ENCODE measurements at places on chromosomes 2 and 18. TPM values are rescaled to one million over a fixed set of nuclear protein-coding genes. Genes with fewer than 3 reads are reported as not detected.

GRCh38 chr18:58387716-58388115, 241.2 kb downstream of the ALPK2 start:
- DNase-seq = no peak

GRCh38 chr2:190336420-190336819, 7.0 kb upstream of the INPP1 start:
- DNase-seq = no peak

GRCh38 chr18:32378705-32379104, 92.0 kb downstream of the GAREM1 start:
- no peak for DNase-seq

GRCh38 chr18:38244480-38244879, 678.9 kb upstream of the CELF4 start:
- no peak for DNase-seq

GRCh38 chr2:191152482-191153240, 1.9 kb upstream of the STAT4 start:
- peak; percentile 17 for DNase-seq

GRCh38 chr2:241095594-241096290, 6.3 kb downstream of the MTERF4 start:
- no peak for DNase-seq

MTERF4 gene
- total RNA-seq = 30.8 TPM

- no peak for DNase-seq
These were observed 82.5 kb downstream of the ATL2 start for GRCh38 chr2:38294597-38294996.

KIAA2012 gene
- total RNA-seq = 0.17 TPM

DNA sequence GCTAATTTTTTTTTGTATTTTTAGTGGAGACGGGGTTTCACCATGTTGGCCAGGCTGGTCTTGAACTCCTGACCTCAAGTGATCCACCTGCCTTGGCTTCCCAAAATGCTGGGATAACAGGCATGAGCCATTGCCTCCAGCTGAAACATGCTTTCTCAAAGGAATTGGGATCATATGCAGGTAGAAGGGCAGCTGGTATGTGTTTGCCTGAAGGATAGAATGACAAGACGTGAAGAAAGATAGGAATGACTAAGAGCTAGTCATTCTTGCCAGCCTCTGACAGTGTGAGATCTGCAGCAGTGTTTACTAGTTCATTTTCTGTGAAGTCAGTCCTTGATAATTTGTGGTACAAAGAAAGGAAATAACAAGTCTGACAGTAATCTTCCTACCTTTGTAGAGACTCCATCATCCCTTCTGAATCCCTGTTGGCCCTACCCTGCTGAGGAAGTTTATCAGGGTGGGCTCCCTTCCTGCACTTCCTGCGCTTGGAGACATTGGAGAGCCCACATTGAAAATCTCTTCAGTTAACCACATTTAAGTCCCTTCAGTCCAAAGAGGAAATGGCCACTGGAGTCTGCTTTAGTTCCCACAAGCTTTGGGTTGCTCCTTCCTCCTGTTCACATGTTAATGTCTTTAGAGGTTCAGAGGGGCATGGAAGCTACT, 14.7 kb downstream of the CFLAR start:
- DNase-seq = no peak

GRCh38 chr18:36745219-36745975, 83.4 kb downstream of the TPGS2 start:
- DNase-seq = no peak

DNA sequence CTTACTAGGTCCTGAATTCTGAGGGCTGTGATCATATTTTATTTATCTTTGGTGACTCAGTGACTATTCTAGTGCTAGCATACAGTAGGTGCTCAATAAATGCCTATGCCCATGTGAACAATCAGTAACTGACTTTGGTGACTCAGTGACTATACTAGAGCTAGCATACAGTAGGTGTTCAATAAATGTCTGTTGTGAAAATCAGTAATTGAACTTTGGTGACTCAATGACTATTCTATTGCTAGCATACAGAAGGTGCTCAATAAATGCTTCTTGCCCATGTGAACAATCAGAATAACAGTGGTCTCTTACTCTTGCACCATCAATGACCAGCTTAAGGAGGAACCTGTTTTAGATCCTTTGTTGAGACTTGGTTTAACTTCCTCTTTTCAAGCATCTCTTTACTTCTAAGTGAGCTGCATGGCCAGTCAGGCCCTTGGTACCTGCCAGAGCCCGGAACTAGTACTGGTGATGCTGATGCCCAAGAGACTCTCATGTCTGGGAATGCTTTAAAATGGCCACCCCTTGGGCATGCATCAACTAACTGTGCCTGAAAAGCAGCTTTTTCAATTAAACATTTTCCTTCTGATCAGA, 214.9 kb upstream of the SPRED2 start:
- no peak for DNase-seq

GRCh38 chr18:28256166-28256565, 79.2 kb upstream of the CDH2 start:
- no peak for DNase-seq

GRCh38 chr2:46236006-46236875, 61.0 kb upstream of the EPAS1 start:
- DNase-seq = no peak

EPB41L3 gene
- total RNA-seq = not detected

CCDC148 gene
- total RNA-seq = 5.1 TPM
